Activated naive CD8-positive, alpha-beta T cell treated with anti-CD3 and anti-CD28 coated beads, Interleukin-2, amount 10 ng/mL, durations not matched to agents 7 days and 5 days (primary cell): ENCODE measurements at places on chromosomes 16 and 17. TPM values are rescaled to one million over a fixed set of nuclear protein-coding genes. Genes with fewer than 3 reads are reported as not detected.

GRCh38 chr16:3467182-3467581 is 23.7 kb downstream of the NAA60 start:
- H3K27ac ChIP-seq = peak overlapping the region; percentile 61
- DNase-seq = no peak
- H3K4me3 ChIP-seq = no peak overlapping the region
- H3K27me3 ChIP-seq = no peaks in the 10 kb centered on the region

GRCh38 chr16:2196162-2196980 is at the start of gene CASKIN1:
TSS of gene CASKIN1 (minus strand) at chr16:2196605. CDS start at chr16:2196432, 173 bp downstream.
- no peak for DNase-seq
- H3K27ac ChIP-seq = no peak within 1 kb of the TSS
- peak within 1 kb of the TSS; percentile 48 for H3K4me3 ChIP-seq
- no peaks in the 10 kb centered on the region for H3K36me3 ChIP-seq
- peaks cover 40% of the 10 kb centered on the region for H3K27me3 ChIP-seq

GRCh38 chr17:78204387-78205123 is 9.5 kb upstream of the BIRC5 start:
- no peak for DNase-seq
- peaks cover 4% of the 10 kb centered on the region for H3K36me3 ChIP-seq
- H3K4me3 ChIP-seq = no peak overlapping the region

- H3K27ac ChIP-seq = no peak overlapping the region
- H3K4me1 ChIP-seq = peaks cover 31% of the 10 kb centered on the region
- peaks cover 12% of the 10 kb centered on the region for H3K36me3 ChIP-seq
- DNase-seq = no peak
- H3K27me3 ChIP-seq = peaks cover 2% of the 10 kb centered on the region
These were observed 4.3 kb upstream of the HOXB2 start for GRCh38 chr17:48549281-48549630.

- peaks cover 27% of the 10 kb centered on the region for H3K27me3 ChIP-seq
- H3K27ac ChIP-seq = no peak overlapping the region
- H3K36me3 ChIP-seq = no peaks in the 10 kb centered on the region
- H3K4me3 ChIP-seq = no peak overlapping the region
- no peak for DNase-seq
These were observed 12.5 kb upstream of the PYY start for GRCh38 chr17:43966276-43966675.

DNA sequence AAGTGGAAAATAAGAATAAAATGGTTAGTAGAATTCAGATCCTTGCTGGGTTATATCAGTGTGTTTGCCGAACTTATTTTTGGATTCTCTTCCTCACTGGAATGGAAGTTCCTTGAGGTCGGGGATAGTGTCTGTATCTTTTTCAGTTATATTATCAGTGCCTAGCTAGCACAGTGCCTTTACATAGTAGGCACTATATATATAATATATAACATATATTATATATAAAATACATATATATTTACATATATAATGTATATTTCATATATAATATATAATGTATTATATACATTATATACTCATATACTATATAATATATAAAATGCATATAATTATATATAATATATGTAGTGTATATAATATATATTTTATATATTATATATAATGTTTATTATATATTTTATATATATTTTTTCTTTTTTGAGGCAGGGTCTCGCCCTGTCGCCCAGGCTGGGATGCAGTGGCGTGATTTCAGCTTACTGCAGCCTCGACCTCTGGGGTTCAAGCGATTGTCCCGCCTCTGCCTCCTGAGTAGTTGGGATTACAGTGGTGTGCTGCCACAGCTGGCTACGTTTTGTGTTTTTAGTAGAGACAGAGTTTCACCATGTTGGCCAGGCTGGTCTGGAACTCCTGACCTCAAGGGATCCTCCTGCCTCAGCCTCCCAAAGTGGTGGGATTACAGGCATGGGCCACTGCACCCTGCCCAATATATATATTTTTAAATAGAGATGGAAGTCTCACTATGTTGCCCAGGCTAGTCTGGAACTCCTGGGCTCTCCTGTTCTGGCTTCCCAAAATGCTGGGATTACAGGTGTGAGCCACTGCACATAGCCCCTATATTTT is 3.2 kb downstream of the NFATC3 start:
- DNase-seq = no peak
- H3K4me3 ChIP-seq = peak overlapping the region; percentile 99
- H3K4me1 ChIP-seq = peaks cover 48% of the 10 kb centered on the region
- peaks cover 10% of the 10 kb centered on the region for H3K36me3 ChIP-seq
- peak overlapping the region; percentile 77 for H3K27ac ChIP-seq

GRCh38 chr17:70629902-70630301 is 460.6 kb downstream of the KCNJ2 start:
- no peak overlapping the region for H3K27ac ChIP-seq
- no peak overlapping the region for H3K4me3 ChIP-seq
- H3K4me1 ChIP-seq = no peaks in the 10 kb centered on the region
- H3K27me3 ChIP-seq = no peaks in the 10 kb centered on the region

GRCh38 chr16:59148056-59148768 is 414.1 kb upstream of the GOT2 start:
- no peak overlapping the region for H3K4me3 ChIP-seq
- no peak for DNase-seq
- H3K27ac ChIP-seq = no peak overlapping the region
- H3K36me3 ChIP-seq = no peaks in the 10 kb centered on the region
- H3K27me3 ChIP-seq = no peaks in the 10 kb centered on the region

GRCh38 chr16:75860326-75861053 is 134.2 kb upstream of the CPHXL start:
- no peaks in the 10 kb centered on the region for H3K4me1 ChIP-seq
- no peak for DNase-seq
- H3K27me3 ChIP-seq = no peaks in the 10 kb centered on the region
- H3K36me3 ChIP-seq = no peaks in the 10 kb centered on the region
- no peak overlapping the region for H3K27ac ChIP-seq

DNA sequence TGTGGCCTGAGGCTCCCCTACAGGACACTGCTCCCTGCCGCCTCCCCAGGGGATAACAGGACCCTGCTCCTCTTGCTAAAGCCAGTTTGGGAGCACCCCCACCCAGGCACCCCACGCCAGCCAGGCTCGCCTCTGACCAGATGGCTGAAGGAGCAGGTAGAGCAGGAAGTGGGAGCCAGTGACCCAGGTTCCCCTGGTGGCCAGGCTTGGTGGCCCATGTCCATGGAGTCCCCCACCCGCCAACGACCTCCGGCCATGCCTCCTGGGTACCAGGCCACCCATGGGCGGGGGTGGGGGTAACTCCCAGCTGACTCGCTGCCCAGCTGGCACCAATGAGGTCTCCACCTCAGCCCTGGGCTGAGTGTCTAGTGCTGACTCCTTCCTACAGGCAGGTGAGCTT is 10.0 kb downstream of the BCAR1 start:
- no peaks in the 10 kb centered on the region for H3K27me3 ChIP-seq
- H3K36me3 ChIP-seq = no peaks in the 10 kb centered on the region
- DNase-seq = no peak
- peaks cover 5% of the 10 kb centered on the region for H3K4me1 ChIP-seq

DNA sequence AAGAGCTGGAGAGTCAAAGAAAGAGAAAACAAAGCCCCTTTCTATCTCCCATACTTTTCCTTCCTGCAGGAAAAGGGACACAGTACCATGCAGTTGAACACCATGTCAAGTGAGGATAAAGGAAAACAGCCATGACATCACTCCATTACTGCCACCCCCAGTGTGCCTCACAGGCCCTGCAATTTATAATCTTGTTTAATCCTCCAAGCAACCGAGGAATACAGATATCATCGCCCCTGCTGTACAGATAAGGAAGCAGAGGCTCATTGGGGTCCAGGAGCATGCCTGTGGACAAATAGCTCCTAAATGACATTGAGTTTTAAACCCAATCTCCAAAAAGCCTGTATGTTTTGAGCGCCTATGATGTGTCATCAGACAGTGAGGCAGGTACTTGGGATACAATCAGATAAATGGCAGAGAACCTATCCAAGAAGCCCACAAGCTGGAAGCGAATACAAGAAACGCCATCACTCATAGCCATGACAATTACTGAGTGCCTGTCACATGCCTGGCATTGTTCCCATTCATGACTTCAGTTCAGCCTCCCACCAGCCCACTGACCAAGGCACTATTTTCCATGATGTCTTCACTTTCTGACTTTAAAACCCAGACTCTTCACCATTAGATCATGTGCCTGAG is 45.5 kb downstream of the CPPED1 start:
- no peak overlapping the region for H3K4me3 ChIP-seq
- no peak overlapping the region for H3K27ac ChIP-seq
- peaks cover 10% of the 10 kb centered on the region for H3K4me1 ChIP-seq
- DNase-seq = no peak
- no peaks in the 10 kb centered on the region for H3K27me3 ChIP-seq

- no peak overlapping the region for H3K27ac ChIP-seq
- DNase-seq = peak; percentile 38
- H3K36me3 ChIP-seq = no peaks in the 10 kb centered on the region
These were observed 25.6 kb downstream of the TTLL6 start for GRCh38 chr17:48791128-48792032.

- H3K4me3 ChIP-seq = peak overlapping the region; percentile 41
- no peaks in the 10 kb centered on the region for H3K36me3 ChIP-seq
These were observed 12.8 kb downstream of the CDH16 start for GRCh38 chr16:66905633-66906539.

GRCh38 chr17:82215095-82215971 is 2.7 kb upstream of the CCDC57 start:
- peaks cover 22% of the 10 kb centered on the region for H3K4me1 ChIP-seq
- no peaks in the 10 kb centered on the region for H3K36me3 ChIP-seq
- H3K27ac ChIP-seq = peak overlapping the region; percentile 70
- H3K27me3 ChIP-seq = no peaks in the 10 kb centered on the region
- DNase-seq = peak; percentile 40

- peaks cover 66% of the 10 kb centered on the region for H3K27me3 ChIP-seq
- no peaks in the 10 kb centered on the region for H3K36me3 ChIP-seq
- DNase-seq = no peak
- no peaks in the 10 kb centered on the region for H3K4me1 ChIP-seq
- H3K27ac ChIP-seq = no peak overlapping the region
These were observed 40.0 kb upstream of the CD300E start for GRCh38 chr17:74663561-74663960.

- no peaks in the 10 kb centered on the region for H3K36me3 ChIP-seq
- H3K27ac ChIP-seq = no peak overlapping the region
- no peak for DNase-seq
These were observed 6.4 kb upstream of the ITGAX start for GRCh38 chr16:31348579-31348978.

- no peak overlapping the region for H3K4me3 ChIP-seq
- no peak for DNase-seq
- no peaks in the 10 kb centered on the region for H3K27me3 ChIP-seq
- H3K4me1 ChIP-seq = no peaks in the 10 kb centered on the region
- H3K27ac ChIP-seq = no peak overlapping the region
- H3K36me3 ChIP-seq = no peaks in the 10 kb centered on the region
These were observed 32.0 kb downstream of the VAT1L start for GRCh38 chr16:77820340-77820739.

GRCh38 chr17:6919158-6919557 is 76.7 kb upstream of the ALOX12 start:
- H3K4me3 ChIP-seq = no peak overlapping the region
- peaks cover 11% of the 10 kb centered on the region for H3K27me3 ChIP-seq
- no peak for DNase-seq

GRCh38 chr17:81084680-81085419 is 49.9 kb downstream of the BAIAP2 start:
- H3K27ac ChIP-seq = no peak overlapping the region
- H3K27me3 ChIP-seq = no peaks in the 10 kb centered on the region
- H3K4me3 ChIP-seq = no peak overlapping the region

- peaks cover 3% of the 10 kb centered on the region for H3K36me3 ChIP-seq
- H3K4me1 ChIP-seq = peaks cover 14% of the 10 kb centered on the region
- no peaks in the 10 kb centered on the region for H3K27me3 ChIP-seq
- H3K27ac ChIP-seq = peak overlapping the region; percentile 66
- H3K4me3 ChIP-seq = peak overlapping the region; percentile 39
These were observed 577.9 kb downstream of the HS3ST4 start for GRCh38 chr16:26269673-26270072.

GRCh38 chr17:44795928-44796327 is 34.2 kb downstream of the GJC1 start:
- no peak for DNase-seq
- no peaks in the 10 kb centered on the region for H3K36me3 ChIP-seq
- H3K27ac ChIP-seq = no peak overlapping the region
- no peak overlapping the region for H3K4me3 ChIP-seq

DNA sequence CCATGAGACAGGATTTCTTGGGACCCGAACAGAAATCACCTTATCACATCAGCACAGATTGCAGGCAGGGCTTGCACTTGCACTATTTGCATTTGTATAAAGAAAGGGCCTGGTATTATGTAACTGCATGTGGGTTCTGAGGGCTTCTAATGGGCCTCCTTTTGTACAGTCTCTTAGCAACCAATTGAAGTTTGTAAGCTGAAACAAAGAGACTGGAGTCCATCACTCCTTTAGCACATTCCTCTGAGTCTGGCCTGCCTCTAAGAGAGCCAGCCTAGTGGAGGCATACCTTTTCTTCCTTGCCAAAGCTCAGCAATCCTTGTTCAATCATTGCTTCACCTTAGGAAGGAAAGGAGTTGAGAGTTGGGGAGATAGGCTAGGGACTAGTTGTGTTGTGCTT is 387.1 kb downstream of the XYLT1 start:
- H3K27ac ChIP-seq = no peak overlapping the region
- H3K4me1 ChIP-seq = no peaks in the 10 kb centered on the region
- DNase-seq = no peak
- H3K4me3 ChIP-seq = no peak overlapping the region
- no peaks in the 10 kb centered on the region for H3K36me3 ChIP-seq
- peaks cover 6% of the 10 kb centered on the region for H3K27me3 ChIP-seq

- peaks cover 50% of the 10 kb centered on the region for H3K4me1 ChIP-seq
- H3K36me3 ChIP-seq = peaks cover 22% of the 10 kb centered on the region
- peak overlapping the region; percentile 95 for H3K27ac ChIP-seq
- H3K4me3 ChIP-seq = peak overlapping the region; percentile 98
These were observed 875 bp downstream of the PRKCB start for GRCh38 chr16:23836404-23837311.

GRCh38 chr17:54867634-54868033 is 33.0 kb upstream of the TOM1L1 start:
- H3K27me3 ChIP-seq = peaks cover 9% of the 10 kb centered on the region
- no peak for DNase-seq
- no peaks in the 10 kb centered on the region for H3K36me3 ChIP-seq
- H3K27ac ChIP-seq = no peak overlapping the region
- H3K4me3 ChIP-seq = no peak overlapping the region

ABCA5 gene
- total RNA-seq = 26.7 TPM

PPM1E gene
- not detected for total RNA-seq

CA5A gene
- not detected for total RNA-seq

TNFRSF17 gene
- total RNA-seq = not detected

FDXR gene
- total RNA-seq = 25.4 TPM

TMEM114 gene
- not detected for total RNA-seq

GPR142 gene
- total RNA-seq = not detected

FZD2 gene
- total RNA-seq = 0.36 TPM

CBLN1 gene
- total RNA-seq = not detected

PSMC3IP gene
- total RNA-seq = 15.9 TPM

PDILT gene
- not detected for total RNA-seq
